ENCODE measurements at places on chromosomes 1 and 21.

DNA sequence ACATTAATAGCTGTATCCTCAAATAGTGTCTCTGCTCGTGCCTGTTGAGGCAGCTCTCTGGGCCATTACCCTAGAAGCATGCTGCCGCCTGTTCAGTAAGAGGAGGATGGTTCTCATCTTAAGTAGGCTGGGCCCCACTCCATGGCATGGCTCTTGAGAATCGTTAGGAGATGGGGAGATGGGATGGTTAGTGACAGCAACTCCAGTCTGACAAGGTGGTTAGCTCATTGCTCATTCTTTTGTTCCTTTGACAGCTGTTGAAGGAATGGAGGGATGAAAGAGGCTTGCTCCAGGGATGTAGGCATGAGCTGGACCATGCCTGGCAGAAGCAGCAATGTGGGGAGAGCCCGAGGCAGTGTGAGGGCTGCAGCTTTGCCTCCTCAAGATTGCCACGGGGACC lies 68.2 kb downstream of the MAP10 start:
- no peak for DNase-seq

DNA sequence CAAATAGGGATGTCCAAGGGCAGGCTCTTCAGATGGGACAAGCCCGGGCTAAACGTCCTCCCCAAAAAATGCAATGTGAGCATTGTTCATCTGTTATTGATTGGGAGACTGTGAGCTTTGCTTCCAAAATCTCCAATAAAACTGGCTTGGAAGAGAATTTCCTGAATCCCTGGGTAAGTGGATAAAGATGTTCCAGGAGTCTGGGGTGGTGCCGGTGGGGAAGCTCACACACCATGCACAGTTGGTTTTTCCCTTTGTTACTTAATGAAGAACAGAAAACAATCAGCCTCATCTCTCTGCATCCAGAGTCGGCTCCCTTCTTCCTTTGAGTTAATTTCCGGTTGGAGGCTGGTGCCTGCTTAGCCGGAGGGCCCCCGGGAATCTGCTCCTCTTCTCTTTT lies 72.1 kb upstream of the ZBTB40 start:
- DNase-seq = peak; percentile 27

- no peak for DNase-seq
Observed at GRCh38 chr1:239516579-239516978, 130.2 kb downstream of the CHRM3 start.

DNA sequence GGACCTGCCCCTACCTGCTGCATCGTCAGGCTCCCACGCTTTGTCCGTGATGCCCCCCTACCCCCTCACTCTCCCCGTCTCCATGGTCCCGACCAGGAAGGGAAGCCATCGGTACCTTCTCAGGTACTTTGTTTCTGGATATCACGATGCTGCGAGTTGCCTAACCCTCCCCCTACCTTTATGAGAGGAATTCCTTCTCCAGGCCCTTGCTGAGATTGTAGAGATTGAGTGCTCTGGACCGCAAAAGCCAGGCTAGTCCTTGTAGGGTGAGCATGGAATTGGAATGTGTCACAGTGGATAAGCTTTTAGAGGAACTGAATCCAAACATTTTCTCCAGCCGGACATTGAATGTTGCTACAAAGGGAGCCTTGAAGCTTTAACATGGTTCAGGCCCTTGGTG lies 8.9 kb downstream of the SPATA46 start:
- no peak for DNase-seq

DNA sequence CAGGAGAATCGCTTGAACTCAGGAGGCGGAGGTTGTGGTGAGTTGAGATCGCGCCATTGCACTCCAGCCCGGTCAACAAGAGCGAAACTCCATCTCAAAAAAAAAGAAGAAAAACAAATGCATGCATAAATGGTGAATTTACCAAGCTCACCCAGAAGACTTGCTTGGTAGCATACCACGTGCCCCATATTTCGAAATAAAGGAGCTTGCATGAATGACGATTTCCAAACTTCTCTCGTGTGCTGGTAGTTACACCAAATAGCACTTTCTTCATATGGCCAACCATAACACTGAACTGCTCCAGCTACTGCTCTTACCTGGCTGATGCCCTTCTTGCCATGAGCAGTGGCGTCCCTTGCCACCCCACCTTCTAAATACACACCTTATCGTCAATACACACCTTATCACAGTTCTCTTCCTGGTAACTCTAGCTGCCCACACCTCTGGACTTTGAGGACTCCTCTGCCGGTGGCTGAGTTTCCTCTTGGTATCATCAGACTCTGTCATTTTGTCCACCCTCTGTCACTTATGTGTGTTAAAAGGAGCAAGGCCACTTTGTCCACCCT lies 2.8 kb downstream of the DOP1B start:
- no peak for DNase-seq

DNA sequence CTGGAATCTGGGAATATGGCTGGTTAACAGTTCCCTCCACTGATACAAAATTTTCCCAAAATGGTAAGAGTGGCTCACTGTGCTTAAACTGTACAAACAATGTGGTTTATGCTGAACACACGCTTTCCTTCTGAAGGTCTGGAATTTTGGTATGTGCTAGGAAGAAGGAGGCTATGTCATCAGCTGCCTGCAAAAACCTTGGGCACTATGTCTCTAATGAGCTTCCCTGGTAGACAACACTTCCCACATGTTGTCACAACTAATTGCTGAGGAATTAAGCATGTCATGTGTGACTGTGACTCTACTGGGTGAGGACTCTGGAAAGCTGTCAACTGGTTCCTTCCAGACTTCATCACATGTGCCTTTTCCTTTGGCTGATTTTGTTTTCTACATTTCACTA lies 29.2 kb downstream of the IPP start:
- DNase-seq = no peak

GRCh38 chr1:232589812-232590743 lies 39.9 kb downstream of the SIPA1L2 start:
- DNase-seq = no peak
